CD4-positive, alpha-beta T cell treated with Interleukin-10 for 1 hour (primary cell): ENCODE measurements at places on chromosomes 12 and 14.

DNA sequence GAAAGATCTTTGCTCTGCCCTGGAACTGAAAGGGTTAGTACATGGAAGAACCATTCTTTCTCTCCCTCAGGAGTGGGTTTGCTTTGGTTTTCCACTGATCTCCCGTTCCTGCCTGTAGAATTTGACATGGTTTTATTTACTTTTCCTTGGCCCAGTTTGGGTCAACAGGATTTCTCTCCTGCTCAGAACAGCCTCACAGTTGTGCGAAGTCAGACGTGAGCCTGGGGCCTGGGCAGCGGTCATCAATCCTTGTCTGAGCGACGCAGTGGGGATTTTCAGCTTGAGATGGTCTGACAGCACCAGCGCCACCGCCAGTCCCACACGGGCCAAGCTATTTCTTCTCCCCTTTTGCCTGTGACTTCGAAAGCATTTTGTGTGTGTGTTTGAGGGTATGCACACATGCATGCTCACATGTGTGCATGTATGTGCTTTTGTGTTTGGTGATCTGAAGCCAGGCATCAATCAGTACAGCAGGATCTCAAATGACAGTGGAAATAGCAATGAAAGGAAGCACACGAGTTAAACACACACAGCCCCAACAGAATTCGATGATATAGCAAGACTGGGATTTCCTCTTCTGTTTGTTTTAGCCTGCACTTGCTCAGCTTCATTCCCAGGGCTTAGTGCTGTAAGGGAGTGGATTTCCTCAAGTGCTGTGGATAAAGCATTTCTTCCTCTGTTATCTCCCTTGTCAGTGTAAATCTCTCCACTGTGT is 58.3 kb downstream of the SMOC1 start:
- no peak for DNase-seq

DNA sequence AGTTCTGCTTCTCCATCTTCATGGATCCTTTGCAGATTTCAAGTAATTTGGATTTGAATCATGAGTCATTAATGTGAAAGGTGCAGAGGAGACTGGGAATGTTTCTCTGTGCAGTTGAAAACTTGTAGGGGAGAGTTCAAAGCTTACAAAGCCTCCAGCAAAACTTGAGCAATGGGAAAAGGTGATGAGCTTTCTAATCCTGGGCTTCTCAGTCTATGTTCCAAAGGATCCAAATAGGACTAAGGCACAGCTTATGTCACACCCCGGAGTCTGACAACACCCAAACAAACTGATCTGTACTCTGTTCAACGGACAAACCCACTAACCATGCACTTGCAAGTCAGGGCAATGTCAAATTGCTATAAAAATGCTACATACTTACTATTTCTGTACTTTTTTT is 134.8 kb downstream of the DUSP6 start:
- DNase-seq = no peak

GRCh38 chr14:29391801-29392200 is 535.8 kb downstream of the PRKD1 start:
- no peak for DNase-seq

GRCh38 chr12:97927977-97928376 is 465.4 kb downstream of the RMST start:
- DNase-seq = no peak

- DNase-seq = no peak
These were observed 80.8 kb downstream of the ANO2 start for GRCh38 chr12:5864301-5864700.

- DNase-seq = peak; percentile 25
These were observed 24.9 kb upstream of the C12orf76 start for GRCh38 chr12:110073049-110073831.

GRCh38 chr14:65661865-65662264 is 249.3 kb downstream of the FUT8 start:
- DNase-seq = no peak
